Amygdala (tissue), 56 donors: ENCODE measurements at places on chromosomes 13 and 19.

DNA sequence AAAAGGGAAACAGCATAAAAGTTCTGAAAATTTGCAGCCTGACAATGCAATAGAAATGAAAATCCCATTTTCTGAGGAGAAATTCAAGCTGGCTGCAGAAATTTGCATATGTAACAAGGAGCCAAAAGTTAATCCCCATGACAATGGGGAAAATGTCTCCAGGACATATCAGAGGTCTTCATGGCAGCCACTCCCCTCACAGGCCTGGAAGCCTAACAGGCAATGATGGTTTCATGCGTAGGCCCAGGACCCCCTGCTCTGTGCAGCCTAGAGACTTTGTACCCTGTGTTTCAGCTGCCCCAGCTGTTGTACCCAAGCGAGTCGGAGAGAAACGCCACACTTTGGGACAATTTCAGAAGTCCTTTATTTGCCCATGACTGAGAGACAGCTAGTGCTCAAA, 701.3 kb upstream of the KLHL1 start:
- DNase-seq: no peak

DNA sequence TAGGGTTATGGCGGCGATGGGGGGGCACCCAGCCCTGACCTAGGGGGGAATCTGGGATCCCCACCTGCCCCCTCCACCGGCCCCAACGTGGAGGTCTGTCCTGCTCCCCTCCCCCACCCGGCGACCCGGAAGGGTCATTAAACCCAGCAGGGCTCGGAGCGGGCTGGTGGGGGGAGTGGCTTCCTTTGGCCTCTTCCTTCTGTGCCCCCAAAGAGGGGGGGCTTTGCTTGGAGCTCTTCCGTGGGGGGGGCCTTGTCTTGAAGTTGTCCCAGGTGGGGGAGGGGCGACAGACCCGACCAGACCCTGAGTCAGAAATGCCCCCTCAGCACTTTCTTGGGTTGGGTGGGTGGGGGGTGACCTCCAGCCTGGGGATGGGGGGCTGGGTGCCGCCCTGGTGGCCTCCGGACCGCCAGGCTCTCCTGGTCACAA, 1.5 kb downstream of the ARID3A start:
- DNase-seq: no peak

DNA sequence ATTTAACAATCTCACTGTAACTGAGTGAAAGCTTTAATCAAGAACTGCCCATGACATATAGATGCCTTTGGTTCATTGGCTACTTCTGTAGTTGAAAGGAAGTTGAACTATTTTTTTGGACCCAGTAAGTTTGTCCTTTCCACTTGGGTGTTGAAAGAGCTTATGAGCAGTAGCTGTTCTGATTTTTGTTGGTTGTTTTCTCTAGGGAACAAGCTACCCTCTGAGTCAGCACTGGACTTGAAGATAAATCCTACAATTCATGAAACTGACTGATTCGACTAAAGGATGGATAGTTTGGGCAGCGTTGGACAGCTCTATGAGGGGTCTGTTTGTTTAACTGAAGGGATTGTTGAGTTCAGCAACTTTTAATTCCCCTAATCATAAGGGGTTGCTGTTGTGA, 101.0 kb downstream of the PAN3 start:
- DNase-seq: no peak

DNA sequence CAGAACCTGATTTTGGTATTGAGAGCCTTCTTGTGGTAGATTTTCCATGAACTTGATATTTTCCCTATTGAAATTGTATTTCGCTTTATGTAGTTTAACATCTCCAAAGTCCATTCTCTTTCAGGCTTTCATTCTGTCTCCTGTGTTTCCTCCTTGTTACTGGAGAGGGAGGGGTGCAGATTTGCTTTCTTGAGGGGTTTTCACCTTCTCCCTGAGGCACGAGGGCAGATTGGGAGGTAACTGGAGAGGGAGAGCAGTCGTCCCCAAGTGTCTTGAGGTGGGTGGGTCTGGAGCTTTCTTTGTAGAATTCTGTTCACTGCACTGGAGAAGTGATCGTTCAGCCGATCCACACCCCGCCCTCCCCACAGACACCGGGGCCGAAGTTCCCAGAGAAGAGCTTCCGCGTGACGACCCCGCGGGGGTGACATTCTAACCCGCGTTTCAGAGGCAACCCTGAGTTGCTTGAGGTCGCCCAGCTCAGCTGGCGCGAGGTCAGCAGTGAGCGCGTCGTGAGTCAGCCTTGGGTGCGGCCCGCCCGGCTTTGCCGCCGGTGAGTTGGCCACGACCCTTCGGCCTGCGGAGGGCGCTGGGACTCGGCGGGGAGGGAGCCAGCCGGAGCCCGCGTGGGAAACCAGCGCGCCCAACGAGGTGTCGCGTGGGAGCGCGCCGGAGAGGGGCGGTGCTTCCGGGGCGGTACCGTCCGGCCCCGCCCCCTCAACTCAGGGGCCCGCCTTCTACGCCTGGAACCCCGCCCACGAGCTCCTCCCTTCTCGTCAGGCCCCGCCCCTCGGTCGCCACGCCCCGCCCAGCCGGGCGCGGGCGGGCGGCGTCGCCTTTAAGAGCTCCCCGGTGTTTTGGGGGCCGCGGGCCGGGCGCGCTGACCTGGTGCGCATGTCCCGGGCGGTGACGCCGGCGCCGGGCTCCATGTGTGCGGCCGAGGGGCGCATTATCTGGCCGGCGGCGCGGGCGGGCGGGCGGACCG, at the start of gene GATAD2A:
TSS of gene GATAD2A (plus strand) at position 797 of the 982 bp plus-strand sequence. CDS start 59,671 bp downstream, outside the sequence.
- peak; percentile 78 for DNase-seq

- no peak for DNase-seq
Measured at GRCh38 chr13:91632086-91632485, 233.7 kb downstream of the GPC5 start.

DNA sequence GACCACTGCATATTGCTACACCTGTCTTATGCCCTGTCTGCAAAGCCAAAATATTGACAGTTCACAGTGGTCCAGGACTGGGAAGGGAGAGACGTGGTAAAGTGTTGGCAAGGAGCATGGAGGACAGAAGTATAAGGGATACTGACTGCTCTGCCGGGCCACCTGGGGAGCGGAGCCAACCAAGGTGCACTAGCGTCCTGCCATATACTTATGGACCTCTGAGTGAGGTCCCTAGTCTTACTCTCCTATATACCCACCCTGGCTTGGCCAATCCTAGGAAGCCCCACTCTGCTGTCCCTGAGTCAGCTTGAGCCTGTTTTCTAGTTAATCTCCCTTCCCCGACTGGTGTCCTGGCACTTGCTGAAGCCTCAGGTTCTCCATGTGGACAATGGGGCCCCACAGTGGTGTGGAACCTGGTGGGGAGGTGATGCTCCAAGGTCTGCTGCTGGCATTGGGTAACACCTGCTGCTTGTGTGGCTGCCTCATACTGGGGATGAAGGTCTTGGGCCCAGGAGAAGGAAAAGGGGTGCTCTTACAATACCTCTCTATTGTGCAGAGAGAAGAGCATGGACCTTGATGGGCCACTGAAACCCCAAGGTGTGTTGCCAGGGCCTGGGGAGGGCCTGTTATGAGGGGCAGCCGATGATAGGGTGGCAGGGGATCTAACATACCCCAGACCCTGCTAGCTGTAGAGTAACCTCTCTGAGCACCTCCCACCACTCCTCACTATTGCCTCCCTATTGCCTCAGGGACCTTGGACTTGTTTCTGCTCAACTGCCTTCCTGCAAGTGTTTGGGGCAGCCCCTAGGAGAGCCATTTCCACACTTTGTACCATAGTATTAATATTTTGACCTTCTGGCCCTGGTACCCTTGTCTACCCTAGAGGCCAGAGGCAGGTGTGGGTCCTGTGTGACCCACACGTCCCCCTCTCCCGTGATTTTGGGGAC, 6.7 kb upstream of the TRIM28 start:
- DNase-seq: no peak

- no peak for DNase-seq
Measured at GRCh38 chr13:110913322-110914080, 1.4 kb downstream of the ANKRD10 start.

DNA sequence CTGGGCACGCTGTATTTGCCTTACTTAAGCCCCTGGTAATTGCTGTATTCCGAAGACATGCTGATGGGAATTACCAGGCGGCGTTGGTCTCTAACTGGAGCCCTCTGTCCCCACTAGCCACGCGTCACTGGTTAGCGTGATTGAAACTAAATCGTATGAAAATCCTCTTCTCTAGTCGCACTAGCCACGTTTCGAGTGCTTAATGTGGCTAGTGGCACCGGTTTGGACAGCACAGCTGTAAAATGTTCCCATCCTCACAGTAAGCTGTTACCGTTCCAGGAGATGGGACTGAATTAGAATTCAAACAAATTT, 676 bp downstream of the BRCA2 start:
- DNase-seq: no peak

DNA sequence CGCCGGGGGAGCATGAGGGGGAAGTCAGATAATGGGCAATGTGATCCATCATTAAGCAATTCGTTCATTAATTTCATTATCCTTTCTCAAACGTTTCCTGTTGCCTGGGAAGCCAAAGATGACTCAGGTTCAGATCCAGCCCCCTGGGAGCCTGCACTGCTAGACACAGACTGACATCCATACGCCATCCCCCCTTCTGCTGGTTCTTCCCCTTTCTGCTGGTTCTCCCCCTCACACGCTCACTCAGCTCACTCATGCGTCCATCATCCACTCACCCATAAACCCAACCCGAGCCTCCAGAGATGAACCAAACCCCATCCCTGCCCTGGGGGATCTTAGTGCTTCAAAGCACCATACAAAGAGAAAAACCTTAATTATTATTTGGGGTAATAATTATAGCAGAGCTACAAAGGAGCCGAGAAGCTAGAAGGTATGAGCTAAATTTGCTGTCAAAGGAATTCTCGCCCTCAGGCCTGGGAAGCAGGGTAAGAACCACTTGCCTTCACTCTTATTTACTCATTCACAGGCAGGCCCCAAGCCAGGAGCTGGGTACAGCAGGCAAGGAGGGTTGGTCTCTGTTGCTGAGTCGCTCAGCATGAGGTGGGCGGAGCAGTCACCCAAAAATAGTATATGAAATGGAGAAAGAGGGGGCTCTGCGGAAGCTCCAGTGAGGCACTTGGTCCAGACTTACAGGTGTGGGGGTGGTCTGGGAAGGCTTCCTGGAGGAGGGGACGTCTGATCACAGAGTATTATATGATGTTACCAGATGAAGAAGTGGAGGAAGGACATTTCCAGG, 7.0 kb upstream of the ZNF444 start:
- DNase-seq: no peak

- DNase-seq: no peak
Measured at GRCh38 chr19:16446108-16446723, 25.6 kb downstream of the EPS15L1 start.

DNA sequence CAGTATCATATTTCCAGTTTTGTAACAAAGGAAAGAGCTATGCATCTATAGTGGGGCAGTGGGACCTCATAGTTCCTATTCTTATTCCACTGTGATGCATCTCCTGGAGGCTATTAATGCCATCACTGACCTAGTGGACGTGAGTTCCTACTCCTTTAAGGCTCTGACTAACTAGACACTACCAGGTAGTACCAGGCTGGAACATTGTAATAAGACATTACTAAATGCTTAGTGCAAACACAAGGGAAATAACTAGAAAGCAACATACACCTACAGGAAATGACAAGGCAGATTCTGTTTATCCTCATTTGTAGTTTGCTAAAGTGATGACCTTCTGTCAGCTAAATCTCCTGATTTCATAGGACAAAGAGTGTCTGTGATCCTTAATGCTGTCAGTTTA, 192.5 kb downstream of the POSTN start:
- no peak for DNase-seq

- no peak for DNase-seq
Measured at GRCh38 chr13:23547000-23547590, 23.1 kb upstream of the TNFRSF19 start.

DNA sequence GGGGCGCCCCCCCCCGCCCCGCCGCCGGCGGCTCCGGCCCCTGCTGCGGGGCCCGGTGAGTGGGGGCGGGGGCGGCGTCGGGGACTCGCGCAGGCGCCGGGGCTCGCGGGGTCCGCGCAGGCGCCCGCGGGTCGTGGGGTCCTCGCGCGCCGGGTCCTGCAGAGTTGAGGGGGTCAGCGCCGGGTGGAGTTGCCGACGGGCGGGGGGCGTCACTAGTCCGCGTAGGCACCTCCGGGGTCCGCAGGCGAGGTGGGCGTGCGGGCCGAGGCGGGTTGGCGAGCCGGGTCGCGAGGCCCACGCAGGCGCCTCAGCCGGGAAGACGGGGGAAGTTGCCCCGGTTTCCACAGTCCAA, 365 bp downstream of the PPP6R1 start:
- DNase-seq: no peak

DNA sequence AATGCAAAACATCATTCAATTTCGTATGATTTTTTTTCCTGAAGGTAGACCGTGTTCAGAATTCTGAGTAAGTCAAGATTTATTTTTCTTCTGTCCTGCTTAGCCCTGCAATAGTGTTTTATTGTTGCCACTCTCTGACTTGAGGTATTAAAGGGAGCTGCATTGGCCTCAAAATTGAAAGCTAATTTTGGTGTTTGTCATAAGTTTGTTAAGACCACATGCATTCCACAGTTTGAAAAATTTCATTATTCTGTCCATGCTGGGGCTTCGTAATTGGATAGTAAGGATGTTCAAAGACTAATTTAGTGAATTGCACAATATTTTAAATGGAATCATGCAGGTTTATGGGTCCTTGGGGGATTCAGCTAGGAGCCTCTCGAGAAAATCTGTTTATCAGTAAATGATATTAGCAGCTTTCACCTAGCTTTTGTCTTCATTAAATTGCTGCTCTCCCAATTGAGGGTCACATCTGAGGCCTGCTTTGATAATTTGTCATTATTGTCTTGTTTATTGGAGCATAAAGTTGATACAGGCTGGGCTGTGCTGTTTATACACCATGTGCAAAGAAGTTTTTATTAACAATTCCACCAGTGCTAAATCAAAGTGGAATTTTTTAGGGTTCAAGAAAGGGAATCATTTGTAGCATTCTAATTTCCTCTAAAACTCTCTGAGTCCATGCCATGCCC, 339.8 kb upstream of the OBI1 start:
- DNase-seq: no peak

- no peak for DNase-seq
Measured at GRCh38 chr13:106083620-106084350, 451.7 kb downstream of the EFNB2 start.

- no peak for DNase-seq
Measured at GRCh38 chr13:106594980-106595379, 27.0 kb upstream of the ARGLU1 start.

- DNase-seq: no peak
Measured at GRCh38 chr19:11091703-11092153, 2.5 kb downstream of the LDLR start.
